ENCODE measurements at places on chromosomes 13 and 19.
A peak's percentile ranks its signal among the peaks of the same experiment; 100 is the strongest.

GRCh38 chr19:2060884-2061494, 9.9 kb upstream of the MKNK2 start:
- H3K27ac ChIP-seq = peak overlapping the region; percentile 98
- H3K4me3 ChIP-seq = peak overlapping the region; percentile 91
- DNase-seq = no peak
- no peaks in the 10 kb centered on the region for H3K36me3 ChIP-seq
- no peaks in the 10 kb centered on the region for H3K27me3 ChIP-seq

DNA sequence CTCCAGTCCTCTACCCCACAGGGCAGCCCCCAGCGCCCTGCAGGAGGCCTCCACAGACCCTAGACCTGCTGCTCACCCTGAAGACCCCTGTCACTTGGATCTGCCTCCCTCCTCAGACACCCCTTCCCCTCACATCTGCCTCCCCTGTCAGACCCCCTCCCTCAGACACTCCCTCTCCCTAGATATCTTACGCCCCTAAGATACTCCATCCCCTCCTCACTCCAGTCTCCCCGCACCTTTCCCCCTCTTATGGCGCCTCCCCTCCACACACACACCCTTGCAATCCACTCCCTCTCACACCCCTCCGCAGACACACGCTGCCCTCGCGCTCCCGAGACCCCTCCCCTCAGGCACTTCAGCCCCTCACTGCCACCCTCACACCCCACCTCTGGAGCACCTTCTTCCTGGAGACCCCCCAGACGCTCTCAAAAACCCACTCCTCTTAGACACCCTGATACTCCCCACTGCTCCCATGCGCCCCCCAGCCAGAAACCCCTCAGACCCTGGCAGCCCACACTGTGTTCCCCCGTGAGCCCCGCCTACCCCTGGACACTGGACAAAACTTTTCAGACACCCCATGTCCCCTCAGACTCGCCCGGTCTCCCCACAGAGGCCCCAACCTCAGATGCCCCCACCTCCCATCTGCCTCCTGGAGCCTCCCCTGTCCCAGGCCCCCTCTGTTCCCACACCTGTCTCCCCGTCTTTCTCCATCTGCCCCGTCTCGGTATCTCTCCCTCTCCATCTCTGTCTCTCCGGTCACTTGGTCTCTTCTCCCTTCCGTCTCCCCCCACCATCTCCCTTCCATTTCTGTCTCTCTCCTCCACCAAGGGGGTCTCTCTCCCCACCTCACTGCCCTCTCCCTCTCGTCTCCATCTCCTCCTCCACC, 14.5 kb downstream of the ERFL start:
- peaks cover 9% of the 10 kb centered on the region for H3K4me1 ChIP-seq
- peaks cover 24% of the 10 kb centered on the region for H3K27me3 ChIP-seq
- H3K36me3 ChIP-seq = peaks cover 7% of the 10 kb centered on the region
- DNase-seq = no peak
- H3K4me3 ChIP-seq = peak overlapping the region; percentile 2

- peaks cover 2% of the 10 kb centered on the region for H3K4me1 ChIP-seq
- H3K36me3 ChIP-seq = peaks cover 3% of the 10 kb centered on the region
- no peak for DNase-seq
- H3K27ac ChIP-seq = no peak overlapping the region
Measured at GRCh38 chr19:16859626-16860025, 29.2 kb upstream of the F2RL3 start.

DNA sequence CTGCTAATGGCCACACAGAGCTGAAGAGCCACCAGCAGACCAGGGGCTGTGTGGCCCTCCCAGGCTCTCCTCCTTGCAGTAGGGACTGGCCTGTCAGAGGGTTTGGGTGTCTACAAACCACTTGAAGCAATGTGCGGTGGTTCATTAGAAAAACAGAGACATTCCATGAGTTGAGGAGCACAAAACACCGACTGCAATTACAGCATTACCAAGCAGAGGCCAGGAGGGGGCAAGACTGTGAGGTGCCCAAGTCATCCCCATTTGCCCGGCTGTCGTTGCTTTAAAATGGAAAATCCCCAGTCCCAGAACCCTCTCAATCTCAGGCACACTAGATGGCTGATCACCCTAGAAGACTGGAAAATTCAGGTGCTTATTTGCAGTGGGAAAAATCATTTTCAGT, 15.0 kb downstream of the TMTC4 start:
- peaks cover 24% of the 10 kb centered on the region for H3K4me1 ChIP-seq
- H3K36me3 ChIP-seq = peaks cover 52% of the 10 kb centered on the region
- H3K27me3 ChIP-seq = no peaks in the 10 kb centered on the region
- H3K27ac ChIP-seq = peak overlapping the region; percentile 30
- no peak for DNase-seq

- H3K27ac ChIP-seq = peak within 1 kb of the TSS; percentile 86
- peaks cover 10% of the 10 kb centered on the region for H3K4me1 ChIP-seq
- peaks cover 21% of the 10 kb centered on the region for H3K36me3 ChIP-seq
- DNase-seq = peak; percentile 63
Measured at GRCh38 chr19:12156223-12157058, at the start of gene ZNF625. Gene ZNF625 (minus strand): TSS chr19:12156734. CDS start chr19:12156558, 176 bp downstream.

DNA sequence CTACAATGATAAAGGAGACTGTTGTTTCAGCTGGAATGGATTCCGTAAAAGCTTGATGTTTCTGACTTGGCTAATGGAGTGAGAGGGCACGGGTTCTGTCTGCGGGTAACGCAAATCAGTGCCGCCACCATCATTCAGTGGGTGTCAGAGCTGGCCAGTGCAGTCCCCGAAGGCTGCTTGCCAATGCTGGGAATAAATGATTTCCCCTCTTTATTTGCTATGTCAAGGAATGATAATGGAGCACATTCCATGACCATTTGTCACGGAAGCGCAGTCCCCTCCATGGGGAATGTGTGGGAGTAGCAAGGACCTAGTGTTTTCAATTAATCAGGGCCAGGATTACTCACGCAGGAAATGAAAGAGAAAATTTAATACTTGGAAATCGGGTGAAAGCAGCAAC, 899.3 kb downstream of the UQCRFS1 start:
- H3K27me3 ChIP-seq = no peaks in the 10 kb centered on the region
- H3K36me3 ChIP-seq = no peaks in the 10 kb centered on the region

GRCh38 chr19:33868788-33869412, 72.2 kb downstream of the KCTD15 start:
- no peak overlapping the region for H3K27ac ChIP-seq
- peaks cover 12% of the 10 kb centered on the region for H3K27me3 ChIP-seq
- no peaks in the 10 kb centered on the region for H3K4me1 ChIP-seq
- no peaks in the 10 kb centered on the region for H3K36me3 ChIP-seq
- no peak for DNase-seq

GRCh38 chr19:54248016-54248601, 5.5 kb upstream of the LILRA6 start:
- peak overlapping the region; percentile 71 for H3K27ac ChIP-seq
- no peaks in the 10 kb centered on the region for H3K36me3 ChIP-seq
- peaks cover 8% of the 10 kb centered on the region for H3K4me1 ChIP-seq
- H3K4me3 ChIP-seq = peak overlapping the region; percentile 56
- no peak for DNase-seq
- peaks cover 24% of the 10 kb centered on the region for H3K27me3 ChIP-seq

DNA sequence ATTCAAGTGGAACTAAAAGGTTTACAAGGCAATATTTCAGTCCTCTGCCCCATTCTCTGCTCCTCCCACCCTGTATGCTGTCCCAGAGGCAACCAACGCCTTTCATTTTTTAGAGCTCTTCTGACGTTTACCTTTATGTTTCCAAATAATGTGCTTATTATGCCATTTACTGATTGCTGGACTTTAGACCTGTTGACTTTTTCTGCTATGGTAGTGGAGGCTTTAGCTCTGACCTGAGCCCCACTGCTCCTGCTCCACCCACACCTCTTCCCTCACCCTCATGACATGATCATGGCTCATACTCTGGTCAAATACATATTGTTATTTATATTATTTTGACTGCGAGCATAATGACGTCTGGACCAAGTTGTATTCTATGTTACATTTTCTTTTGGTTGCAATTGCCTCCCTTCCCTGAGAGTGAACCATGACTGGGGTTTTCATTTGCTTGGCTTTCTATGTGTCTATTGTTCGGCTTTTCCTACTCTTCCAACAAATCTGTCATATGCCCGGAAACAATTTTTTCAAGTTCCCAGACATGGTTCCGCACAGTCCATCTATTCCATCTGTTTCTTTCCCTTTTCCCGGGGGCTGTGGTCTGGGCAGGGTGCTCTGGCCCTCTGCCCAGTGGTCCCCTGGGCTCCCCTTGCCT, 31.4 kb upstream of the GJB6 start:
- H3K4me3 ChIP-seq = no peak overlapping the region
- no peak overlapping the region for H3K27ac ChIP-seq
- peaks cover 5% of the 10 kb centered on the region for H3K4me1 ChIP-seq
- peaks cover 6% of the 10 kb centered on the region for H3K27me3 ChIP-seq
- DNase-seq = no peak

DNA sequence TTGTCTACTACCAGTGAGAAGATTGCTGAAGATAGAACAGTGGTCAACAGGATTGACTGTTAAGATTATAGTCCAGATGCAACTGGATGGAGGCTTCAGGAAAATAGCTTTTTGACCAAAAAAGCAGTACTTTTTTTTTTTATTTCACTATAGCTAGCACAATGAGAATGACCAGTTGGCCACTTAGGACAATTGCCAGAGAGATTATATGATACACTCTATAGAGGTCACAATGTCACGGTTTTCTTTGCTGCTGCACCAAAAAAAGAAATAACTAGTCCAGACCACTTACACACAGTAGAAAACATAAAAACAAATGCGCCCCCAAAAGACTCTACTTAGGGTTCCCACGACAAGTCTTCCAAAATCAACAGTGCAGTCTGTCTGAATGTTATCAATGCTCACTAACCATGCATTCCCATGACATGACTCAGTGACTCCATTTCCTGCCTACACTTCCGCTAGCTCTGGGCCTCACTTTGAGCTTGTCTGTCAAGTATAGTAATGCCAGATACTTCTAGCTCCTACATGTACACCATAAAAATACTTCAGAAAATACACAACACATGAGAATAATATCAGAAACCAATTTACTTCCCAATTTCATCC, 209.1 kb upstream of the STARD13 start:
- no peaks in the 10 kb centered on the region for H3K4me1 ChIP-seq
- H3K4me3 ChIP-seq = no peak overlapping the region
- H3K27me3 ChIP-seq = peaks cover 4% of the 10 kb centered on the region
- H3K36me3 ChIP-seq = no peaks in the 10 kb centered on the region
- no peak for DNase-seq

- no peak overlapping the region for H3K27ac ChIP-seq
Measured at GRCh38 chr13:73300718-73301425, 242.1 kb downstream of the KLF5 start.

DNA sequence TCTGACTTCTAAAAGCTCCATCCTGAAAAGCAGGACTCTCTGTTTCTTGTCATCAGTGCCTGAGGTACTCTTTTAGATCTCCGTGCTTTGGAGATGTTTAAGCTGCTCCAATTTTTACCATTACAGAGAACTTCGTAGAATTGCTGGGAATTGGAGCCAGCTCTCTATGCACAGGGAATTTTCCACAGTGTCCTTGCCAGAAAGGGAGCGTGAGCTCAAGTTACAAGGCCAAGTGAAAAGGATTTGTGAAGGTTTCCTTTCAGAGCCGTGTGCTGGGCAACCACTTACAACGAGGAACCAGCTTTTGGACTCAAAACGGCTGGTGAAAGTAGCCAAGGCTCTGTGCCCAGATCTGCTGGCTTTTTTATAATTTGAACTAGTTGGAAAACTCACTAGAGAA, 82.6 kb downstream of the NUFIP1 start:
- no peaks in the 10 kb centered on the region for H3K4me1 ChIP-seq
- no peaks in the 10 kb centered on the region for H3K36me3 ChIP-seq
- H3K27me3 ChIP-seq = peaks cover 6% of the 10 kb centered on the region
- no peak for DNase-seq
- no peak overlapping the region for H3K4me3 ChIP-seq

DNA sequence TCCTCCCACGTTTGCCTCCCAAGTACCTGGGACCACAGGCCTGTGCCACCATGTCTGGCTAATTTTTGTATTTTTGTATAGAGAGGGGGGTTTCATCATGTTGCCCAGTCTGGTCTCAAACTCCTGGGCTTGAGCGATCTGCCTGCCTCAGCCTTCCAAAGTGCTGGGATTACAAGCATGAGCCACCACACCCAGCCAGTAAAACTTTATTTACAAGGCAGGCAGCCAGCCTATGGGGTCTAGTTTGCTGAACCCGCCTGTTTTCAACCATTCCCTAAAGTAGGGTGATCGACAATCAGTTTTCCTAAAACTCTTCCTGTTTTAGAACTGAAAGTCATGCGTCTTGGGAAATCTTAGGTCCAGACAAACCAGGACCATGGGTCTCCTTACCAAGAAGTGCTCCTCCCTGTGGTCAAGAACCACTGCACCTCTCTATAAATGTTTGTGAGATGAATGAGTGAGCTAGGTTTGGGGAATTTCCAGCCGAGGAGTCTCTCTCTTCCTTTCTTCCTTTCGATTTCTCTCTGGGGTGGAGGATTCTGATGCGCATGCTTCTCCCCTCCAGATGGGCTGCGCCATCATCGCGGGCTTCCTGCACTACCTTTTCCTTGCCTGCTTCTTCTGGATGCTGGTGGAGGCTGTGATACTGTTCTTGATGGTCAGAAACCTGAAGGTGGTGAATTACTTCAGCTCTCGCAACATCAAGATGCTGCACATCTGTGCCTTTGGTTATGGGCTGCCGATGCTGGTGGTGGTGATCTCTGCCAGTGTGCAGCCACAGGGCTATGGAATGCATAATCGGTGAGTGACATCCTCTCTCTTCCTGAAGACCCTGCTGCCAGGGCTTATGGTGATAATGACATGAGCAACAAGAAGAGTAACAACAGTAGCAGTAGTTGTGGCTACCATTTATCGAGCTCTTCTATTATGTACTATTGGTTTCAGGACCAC, 38.7 kb downstream of the ADGRE1 start:
- no peak for DNase-seq
- H3K36me3 ChIP-seq = peaks cover 14% of the 10 kb centered on the region
- H3K4me3 ChIP-seq = no peak overlapping the region

DNA sequence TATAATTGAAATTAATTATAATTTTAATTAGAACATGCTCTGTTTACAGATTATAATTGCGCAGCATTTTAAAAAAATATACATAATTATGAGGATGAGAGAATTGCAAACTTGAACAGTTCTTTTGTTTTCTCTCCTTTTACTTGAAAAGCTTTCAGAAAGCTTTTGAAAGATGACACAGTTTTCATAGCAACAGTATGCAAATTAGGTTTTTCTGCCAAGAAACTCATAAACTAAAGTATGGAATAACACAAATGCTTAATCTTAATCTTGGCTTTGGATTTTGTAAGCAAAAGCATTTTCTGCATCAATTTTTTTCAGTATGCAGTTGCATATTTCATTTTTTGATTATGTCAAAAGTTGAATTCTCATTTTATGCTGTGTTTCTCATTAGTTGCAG, 32.8 kb upstream of the AKAP11 start:
- H3K4me3 ChIP-seq = no peak overlapping the region
- no peaks in the 10 kb centered on the region for H3K27me3 ChIP-seq
- peaks cover 13% of the 10 kb centered on the region for H3K36me3 ChIP-seq

- peaks cover 7% of the 10 kb centered on the region for H3K36me3 ChIP-seq
- H3K4me1 ChIP-seq = peaks cover 26% of the 10 kb centered on the region
- no peaks in the 10 kb centered on the region for H3K27me3 ChIP-seq
- peak overlapping the region; percentile 32 for H3K4me3 ChIP-seq
Measured at GRCh38 chr19:5074830-5075394, 106.0 kb downstream of the KDM4B start.

- H3K4me1 ChIP-seq = peaks cover 5% of the 10 kb centered on the region
- H3K27ac ChIP-seq = peak overlapping the region; percentile 37
Measured at GRCh38 chr13:31074756-31075155, 86.9 kb downstream of the HSPH1 start.

GRCh38 chr19:49301165-49301865, 23.7 kb downstream of the SLC6A16 start:
- peak; percentile 86 for DNase-seq
- H3K27me3 ChIP-seq = peaks cover 4% of the 10 kb centered on the region
- H3K36me3 ChIP-seq = no peaks in the 10 kb centered on the region
- no peak overlapping the region for H3K4me3 ChIP-seq
- H3K4me1 ChIP-seq = no peaks in the 10 kb centered on the region

All from activated naive CD8-positive, alpha-beta T cell treated with anti-CD3 and anti-CD28 coated beads, Interleukin-2, amount 10 ng/mL, durations not matched to agents 7 days and 5 days (primary cell).